ENCODE measurements at places on chromosomes 11 and 22.

- DNase-seq, result no peak
These were observed 69.7 kb upstream of the GALNT18 start for GRCh38 chr11:11691296-11692151.

DNA sequence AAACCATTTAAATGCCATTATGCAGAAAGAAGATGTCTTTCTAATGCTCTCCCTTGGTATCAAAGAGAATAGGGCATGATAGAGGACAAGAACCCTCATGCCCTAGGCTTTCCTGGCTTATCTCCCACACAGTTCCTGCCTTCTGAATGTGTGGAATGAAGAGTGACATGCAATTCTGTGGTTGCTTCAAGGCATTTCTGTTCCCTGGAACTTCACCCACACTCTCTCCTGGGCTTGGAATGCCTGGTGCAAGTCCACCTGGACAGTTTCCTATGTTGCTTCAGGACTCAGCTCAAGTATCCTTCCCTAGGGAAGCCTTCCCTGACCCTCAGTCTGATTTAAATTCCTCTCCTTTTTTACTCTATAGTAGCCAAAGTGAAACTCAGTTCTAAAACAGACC lies 53.8 kb upstream of the DRD2 start:
- no peak for DNase-seq

- DNase-seq, result no peak
These were observed 948 bp upstream of the MRTFA start for GRCh38 chr22:40637183-40638150.

GRCh38 chr11:47711816-47712215 lies 3.4 kb downstream of the AGBL2 start:
- DNase-seq, result no peak

GRCh38 chr11:112017538-112017937 lies 7.7 kb upstream of the DLAT start:
- no peak for DNase-seq

DNA sequence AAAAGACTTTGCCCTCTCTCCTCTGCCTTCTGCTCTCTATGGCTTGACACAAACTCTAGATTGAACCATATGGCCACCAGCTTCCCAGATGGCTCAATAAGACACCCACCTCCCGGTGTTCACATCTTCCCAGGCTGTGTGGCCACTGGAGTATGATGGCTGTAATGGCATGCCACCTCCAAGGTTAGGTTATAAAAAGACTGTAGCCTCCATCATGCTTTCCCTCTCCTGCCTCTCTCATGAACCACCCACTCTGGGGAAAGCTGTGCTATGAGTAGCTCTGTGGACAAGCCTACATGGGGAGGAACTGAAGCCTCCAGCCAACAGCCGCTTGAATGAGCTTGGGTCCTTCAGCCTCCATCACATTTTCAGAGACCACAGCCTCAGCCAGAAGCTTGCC lies 479.2 kb downstream of the MIAT start:
- no peak for DNase-seq

- no peak for DNase-seq
These were observed 54.9 kb downstream of the CD82 start for GRCh38 chr11:44620328-44620725.

GRCh38 chr11:126607374-126607773 lies 251.9 kb downstream of the ST3GAL4 start:
- DNase-seq, result peak; percentile 78

DNA sequence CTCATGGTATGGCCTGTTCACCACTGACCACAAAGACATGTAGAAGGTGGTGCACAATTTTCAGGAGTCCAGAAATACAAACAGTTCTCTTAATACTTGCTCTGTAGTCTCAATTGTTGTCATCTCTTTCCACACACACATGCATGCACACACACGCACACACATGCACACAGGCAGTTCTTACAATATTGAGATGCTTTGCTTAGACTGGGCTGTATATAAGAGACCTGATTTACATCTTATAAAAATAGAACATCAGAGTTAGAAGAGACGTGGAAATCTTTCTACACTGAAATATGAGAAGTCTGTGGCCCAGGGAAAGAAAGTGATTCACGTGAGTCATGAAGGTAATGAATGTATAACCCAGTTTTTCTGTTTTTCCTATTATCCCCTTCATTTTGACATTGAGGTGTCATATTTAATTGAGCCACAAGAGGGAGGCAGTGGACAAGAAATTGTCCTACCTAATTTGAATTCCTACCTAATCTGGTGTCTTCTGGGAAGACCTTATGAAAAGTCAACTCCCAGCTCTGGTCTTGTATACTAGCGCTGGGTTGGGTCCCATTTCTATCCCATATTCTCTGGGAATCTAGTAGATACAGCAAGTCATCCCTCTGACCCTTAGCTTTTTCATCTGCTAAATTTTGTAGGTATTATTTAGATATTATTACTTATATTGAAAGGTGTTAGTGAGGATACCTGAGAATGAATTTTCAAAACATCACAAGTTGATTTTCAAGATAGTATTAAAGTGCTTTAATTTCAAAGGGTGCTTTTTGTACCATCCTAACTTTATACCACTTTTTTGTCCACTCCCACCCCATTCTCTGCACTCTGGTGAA lies 14.9 kb upstream of the MS4A4A start:
- peak; percentile 77 for DNase-seq

DNA sequence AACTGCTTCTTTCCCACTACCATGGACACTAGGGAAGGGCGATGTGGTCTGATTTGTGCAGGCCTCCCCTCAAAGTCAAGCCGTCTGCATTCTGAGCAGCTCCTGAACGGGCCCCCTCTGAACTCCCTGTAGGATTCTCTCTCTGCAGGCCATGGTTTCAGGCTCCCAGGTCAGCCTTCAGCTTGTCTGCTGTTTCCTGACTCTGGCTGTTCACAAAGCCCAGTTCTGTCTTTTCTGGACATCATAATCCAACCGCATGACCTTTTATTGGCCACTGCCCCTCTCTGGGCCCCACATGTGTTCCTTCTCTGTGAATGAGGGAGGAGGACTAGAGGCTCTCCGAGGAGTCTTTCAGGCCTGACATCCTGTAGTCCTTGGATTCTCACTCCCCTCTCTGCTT lies 161.0 kb downstream of the FEZ1 start:
- DNase-seq, result no peak

GRCh38 chr22:46735747-46736608 lies 2.1 kb downstream of the CERK start:
- peak; percentile 38 for DNase-seq

DNA sequence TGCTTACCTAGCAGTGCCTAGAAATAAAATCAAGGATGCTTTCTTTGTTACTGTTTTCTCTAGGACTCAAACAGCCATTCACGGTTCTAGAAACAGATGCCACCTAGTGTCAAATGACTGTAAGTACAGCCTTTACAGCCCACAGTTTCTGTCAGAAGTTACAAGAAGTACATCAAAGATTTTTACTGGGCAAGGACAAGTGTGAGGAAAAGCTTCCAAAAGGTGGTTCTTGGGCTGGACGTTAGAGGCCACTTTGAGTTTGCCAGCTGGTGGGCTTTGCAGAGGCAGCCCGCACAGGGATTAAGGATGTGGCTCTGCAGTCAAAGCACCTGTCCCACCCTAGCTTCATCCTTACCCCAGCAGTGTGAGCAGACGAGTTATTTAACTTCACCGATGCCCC lies 6.9 kb downstream of the KMT5B start:
- peak; percentile 49 for DNase-seq

- no peak for DNase-seq
These were observed 148.1 kb downstream of the SPON1 start for GRCh38 chr11:14110629-14111028.

DNA sequence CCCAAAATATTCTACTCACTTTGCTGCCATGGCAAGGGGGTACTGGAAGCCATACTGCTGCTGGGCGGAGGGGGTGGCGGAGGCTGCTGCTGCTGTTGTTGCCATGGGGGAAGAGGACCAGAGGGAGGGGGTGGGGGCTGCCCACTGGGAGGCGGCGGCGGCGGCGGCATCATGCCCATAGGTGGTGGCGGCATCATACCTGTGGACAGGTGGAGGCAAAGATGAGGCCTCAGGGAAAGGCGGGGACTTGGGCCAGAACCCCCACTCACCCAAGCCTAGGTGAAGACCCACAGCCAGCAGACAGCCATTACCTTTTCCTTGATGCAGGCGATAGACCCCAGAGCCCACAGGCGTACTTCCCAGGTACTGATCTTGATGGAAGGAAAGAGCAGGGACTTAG lies 7.1 kb upstream of the PYGM start:
- DNase-seq, result no peak

DNA sequence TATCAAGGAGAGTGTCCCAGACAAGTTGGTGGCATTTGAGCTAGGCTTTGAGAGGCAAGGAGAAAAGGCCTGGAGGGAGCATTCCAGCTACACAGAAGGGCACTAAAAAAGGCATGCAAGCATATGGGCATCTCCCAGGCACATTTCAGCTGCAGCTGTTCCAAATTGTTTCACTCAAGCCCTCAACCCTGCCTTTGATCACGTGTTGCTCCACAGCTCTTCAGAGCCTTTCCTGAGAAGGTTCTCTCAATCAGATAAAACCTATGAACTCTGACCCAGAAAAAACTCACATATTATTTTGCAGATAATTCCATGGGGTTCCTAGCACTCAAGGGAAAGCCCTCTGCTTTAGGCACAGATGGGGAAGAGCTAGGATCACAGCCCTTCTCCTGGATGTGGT lies 24.4 kb upstream of the HSPA8 start:
- no peak for DNase-seq

- no peak for DNase-seq
These were observed 36.6 kb downstream of the PARVG start for GRCh38 chr22:44217346-44217745.

DNA sequence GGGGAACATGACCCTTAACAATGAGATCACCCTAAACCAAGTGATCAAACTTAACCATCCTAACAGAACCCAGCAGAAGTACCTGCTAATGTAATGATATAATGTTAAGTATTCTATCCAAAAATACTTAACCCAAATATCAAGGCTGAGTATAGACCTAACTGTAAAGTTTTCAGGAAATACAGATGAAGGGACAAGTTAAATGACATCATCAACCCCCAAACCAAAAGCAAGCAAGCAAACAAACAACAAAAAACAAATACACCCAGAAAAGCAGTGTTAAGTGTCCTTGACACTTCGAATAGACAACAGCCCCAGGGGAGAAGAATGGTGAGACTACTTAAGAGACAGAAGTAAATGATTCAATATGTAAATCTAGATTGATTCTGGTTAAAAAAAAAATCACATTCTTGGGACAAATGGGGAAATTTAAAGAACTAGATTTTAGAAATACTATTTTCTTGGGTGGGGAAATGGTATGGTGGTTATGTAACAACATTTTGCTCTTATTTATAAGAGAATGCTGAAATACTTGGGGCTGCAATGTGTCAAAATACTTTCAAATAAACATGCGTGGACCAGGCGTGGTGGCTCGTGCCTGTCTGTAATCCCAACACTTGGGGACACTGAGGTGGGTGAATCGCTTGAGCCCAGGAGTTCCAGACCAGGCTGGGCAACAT lies 2.5 kb downstream of the CSTF3 start:
- DNase-seq, result no peak

- no peak for DNase-seq
These were observed 52.0 kb upstream of the PRSS23 start for GRCh38 chr11:86748296-86748695.

- DNase-seq, result no peak
These were observed 117.2 kb upstream of the MTNR1B start for GRCh38 chr11:92852229-92852628.

DNA sequence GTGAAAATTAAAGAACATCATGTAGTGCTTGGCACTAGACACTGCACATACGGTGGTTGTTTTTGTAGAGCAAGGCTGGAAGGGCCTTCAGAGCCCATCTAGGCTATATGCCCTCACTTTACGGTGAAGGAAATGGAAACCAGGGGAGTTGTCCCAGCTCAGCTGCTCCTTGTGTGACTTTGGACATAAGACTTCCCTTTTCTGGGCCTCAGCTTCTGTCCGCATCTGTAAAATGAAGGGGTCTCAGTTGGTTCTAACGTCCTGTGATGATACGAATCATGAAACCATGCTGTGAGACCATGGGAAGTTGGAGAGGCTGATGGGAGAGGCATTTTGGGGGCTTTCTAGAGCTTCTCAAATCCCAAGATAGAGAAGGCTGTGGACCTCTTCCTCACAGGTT lies 4.7 kb downstream of the KCNE3 start:
- DNase-seq, result no peak

DNA sequence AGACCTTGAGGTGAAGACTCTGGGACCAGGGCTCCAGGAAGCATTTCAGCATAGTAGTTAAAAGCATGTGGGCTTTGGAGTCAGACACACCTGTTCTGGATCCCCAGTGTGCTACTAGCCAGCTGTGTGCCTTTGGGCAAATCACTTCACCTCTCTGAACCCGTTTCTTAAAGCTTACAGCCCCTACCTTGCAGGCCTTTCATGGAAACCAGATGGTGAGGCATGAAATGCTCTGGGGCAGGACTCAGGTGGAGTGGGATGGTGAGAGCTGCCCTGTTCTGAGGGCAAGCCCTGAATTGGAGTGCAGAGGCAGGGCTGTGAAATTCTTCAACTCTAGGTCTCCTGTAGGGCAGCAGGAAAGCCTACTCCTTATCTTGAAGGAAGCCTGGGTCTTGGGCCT lies 10.5 kb downstream of the UCP2 start:
- no peak for DNase-seq

GRCh38 chr22:50060441-50061140 lies 2.5 kb upstream of the TTLL8 start:
- DNase-seq, result no peak

- no peak for DNase-seq
These were observed 42.3 kb downstream of the CSF2RB start for GRCh38 chr22:36955691-36956090.

DNA sequence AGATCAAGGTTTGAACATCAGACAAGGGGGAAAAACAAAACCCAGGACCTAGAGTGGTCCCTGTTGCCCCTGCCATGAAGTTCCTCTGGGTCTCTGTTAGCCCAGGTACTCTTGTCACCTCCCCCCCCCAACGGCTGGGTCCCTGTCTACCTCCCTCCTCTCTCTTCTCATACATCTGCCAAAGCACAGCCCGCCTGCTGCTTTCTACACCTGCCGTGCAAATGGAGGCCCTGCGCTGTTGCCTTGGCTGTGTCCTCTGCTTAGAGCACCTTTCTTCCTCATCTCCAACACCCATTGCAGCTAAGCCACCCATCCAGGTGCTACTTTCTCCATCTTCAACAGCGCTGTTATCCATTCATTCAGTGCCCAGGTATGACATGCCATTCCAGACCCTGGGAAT lies 99.2 kb downstream of the TP53I11 start:
- DNase-seq, result no peak

DNA sequence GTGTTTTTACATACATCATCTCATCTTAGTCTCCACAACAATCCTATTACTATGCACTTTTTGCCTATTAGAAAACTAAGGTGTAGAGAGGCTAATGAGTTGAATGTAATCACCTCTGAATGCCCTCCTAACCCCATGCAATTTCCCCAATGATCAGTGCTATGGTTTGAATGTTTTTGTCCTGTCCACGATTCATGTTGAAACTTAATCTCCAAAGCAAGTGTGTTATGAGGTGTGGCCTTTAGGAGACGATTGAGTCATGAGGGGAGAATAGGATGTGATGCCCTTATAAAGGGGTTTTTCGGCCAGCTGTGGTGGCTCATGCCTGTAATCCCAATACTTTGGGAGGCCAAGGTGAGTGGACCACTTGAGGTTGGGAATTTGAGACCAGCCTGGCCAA lies 2.0 kb upstream of the CCDC73 start:
- no peak for DNase-seq

- no peak for DNase-seq
These were observed 784.8 kb downstream of the KCNA4 start for GRCh38 chr11:29231991-29232390.
